ENCODE measurements at places on chromosomes 12 and 14. TPM values are rescaled to one million over a fixed set of nuclear protein-coding genes. Genes with fewer than 3 reads are reported as not detected.

BCL2L14 gene
- total RNA-seq, result not detected

ARHGEF25 gene
- 119 TPM for total RNA-seq

FBRSL1 gene
- 14.7 TPM for total RNA-seq

OR11H12 gene
- not detected for total RNA-seq

PPP4R4 gene
- 0.66 TPM for total RNA-seq

SIX1 gene
- total RNA-seq, result 0.71 TPM

FOXA1 gene
- not detected for total RNA-seq

SRRM4 gene
- total RNA-seq, result not detected

DNA sequence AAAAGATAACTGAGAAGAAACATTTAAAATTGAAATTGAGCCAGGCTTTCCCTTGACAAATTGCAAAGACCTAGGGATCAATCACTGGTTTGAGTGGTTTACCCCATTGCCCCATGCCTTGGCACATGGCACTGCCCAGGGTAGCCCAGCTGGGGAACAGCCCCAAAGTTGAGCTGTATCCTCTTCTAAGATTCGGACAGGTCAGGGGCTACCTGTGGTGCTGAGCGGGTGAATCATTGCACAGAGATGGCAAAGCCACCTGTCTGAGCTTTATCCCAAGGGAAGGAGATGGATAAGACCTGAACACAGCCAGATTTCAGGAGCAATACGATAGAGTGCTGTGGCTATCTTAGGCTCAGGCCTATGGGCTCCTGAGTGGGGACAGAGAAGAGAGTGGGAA is 7.0 kb downstream of the IFI27L2 start:
- no peaks in the 10 kb centered on the region for H3K4me1 ChIP-seq
- H3K36me3 ChIP-seq, result no peaks in the 10 kb centered on the region
- no peaks in the 10 kb centered on the region for H3K27me3 ChIP-seq
- peak; percentile 8 for DNase-seq
- H3K27ac ChIP-seq, result no peak overlapping the region

DNA sequence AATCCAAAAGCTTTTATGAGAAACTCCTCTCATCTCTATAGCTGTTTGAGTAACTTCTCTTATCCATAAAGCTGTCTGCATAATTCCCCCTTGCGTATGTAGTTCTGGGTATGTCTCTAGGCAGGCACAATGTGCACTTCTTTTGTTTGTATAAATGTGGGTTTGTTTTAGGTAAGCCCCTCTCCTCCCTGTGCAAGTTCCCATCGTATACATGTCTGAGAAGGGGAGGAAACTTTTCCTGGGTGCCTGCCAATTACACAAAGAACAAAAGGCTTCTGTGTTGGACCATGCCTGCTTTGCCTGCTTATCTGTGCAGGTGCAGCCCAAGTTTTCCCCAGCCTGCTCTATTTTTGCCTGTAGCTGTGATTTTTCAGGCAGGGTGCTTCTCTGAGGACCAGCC is 96.7 kb downstream of the CCER1 start:
- H3K4me1 ChIP-seq, result peaks cover 21% of the 10 kb centered on the region
- peak overlapping the region; percentile 47 for H3K27ac ChIP-seq
- no peaks in the 10 kb centered on the region for H3K27me3 ChIP-seq
- H3K4me3 ChIP-seq, result no peak overlapping the region
- H3K36me3 ChIP-seq, result no peaks in the 10 kb centered on the region
- DNase-seq, result no peak

- peaks cover 31% of the 10 kb centered on the region for H3K4me1 ChIP-seq
- peak overlapping the region; percentile 84 for H3K27ac ChIP-seq
- no peaks in the 10 kb centered on the region for H3K36me3 ChIP-seq
- H3K4me3 ChIP-seq, result no peak overlapping the region
These were observed 134.6 kb downstream of the CACNA1C start for GRCh38 chr12:2187195-2187945.

- H3K27me3 ChIP-seq, result no peaks in the 10 kb centered on the region
- no peak for DNase-seq
- H3K27ac ChIP-seq, result no peak overlapping the region
- H3K4me1 ChIP-seq, result peaks cover 8% of the 10 kb centered on the region
These were observed 50.7 kb downstream of the PRIMA1 start for GRCh38 chr14:93737634-93738033.

GRCh38 chr12:126547905-126548304 is 1482.7 kb downstream of the AACS start:
- no peak overlapping the region for H3K4me3 ChIP-seq
- no peaks in the 10 kb centered on the region for H3K27me3 ChIP-seq

GRCh38 chr14:90562652-90563051 is 165.8 kb downstream of the CALM1 start:
- H3K27me3 ChIP-seq, result no peaks in the 10 kb centered on the region
- no peak for DNase-seq
- peaks cover 13% of the 10 kb centered on the region for H3K4me1 ChIP-seq
- peaks cover 13% of the 10 kb centered on the region for H3K36me3 ChIP-seq
- H3K27ac ChIP-seq, result no peak overlapping the region
- no peak overlapping the region for H3K4me3 ChIP-seq

DNA sequence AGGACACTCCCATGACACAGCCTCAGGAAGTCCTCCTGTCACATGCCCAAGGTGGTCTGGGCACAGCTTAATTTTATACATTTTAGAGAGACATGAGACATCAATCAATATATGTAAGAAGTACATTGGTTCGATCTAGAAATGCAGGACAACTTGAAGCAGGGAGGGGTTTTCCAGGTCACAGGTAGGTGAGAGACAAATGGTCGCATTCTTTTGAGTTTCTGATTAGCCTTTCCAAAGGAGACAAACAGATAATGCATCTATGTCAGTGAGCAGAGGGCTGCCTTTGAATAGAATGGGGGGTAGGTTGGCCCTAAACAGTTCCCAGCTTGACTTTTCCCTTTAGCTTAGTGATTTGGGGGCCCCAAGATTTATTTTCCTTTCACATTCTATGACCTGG is 2.5 kb downstream of the HSPB8 start:
- H3K4me1 ChIP-seq, result peaks cover 39% of the 10 kb centered on the region
- no peaks in the 10 kb centered on the region for H3K27me3 ChIP-seq
- H3K36me3 ChIP-seq, result no peaks in the 10 kb centered on the region
- peak overlapping the region; percentile 58 for H3K4me3 ChIP-seq

- H3K27ac ChIP-seq, result no peak overlapping the region
- peaks cover 38% of the 10 kb centered on the region for H3K4me1 ChIP-seq
- no peaks in the 10 kb centered on the region for H3K36me3 ChIP-seq
- no peak overlapping the region for H3K4me3 ChIP-seq
- no peak for DNase-seq
These were observed 72.3 kb downstream of the SRGAP1 start for GRCh38 chr12:63916561-63917476.

GRCh38 chr14:100988011-100988410 is 84.5 kb upstream of the RTL1 start:
- no peak overlapping the region for H3K4me3 ChIP-seq
- no peak for DNase-seq
- no peaks in the 10 kb centered on the region for H3K36me3 ChIP-seq
- H3K27ac ChIP-seq, result no peak overlapping the region
- H3K27me3 ChIP-seq, result no peaks in the 10 kb centered on the region

GRCh38 chr14:53539489-53540126 is 386.5 kb upstream of the DDHD1 start:
- H3K36me3 ChIP-seq, result no peaks in the 10 kb centered on the region
- peak overlapping the region; percentile 55 for H3K27ac ChIP-seq
- H3K4me3 ChIP-seq, result no peak overlapping the region
- H3K27me3 ChIP-seq, result no peaks in the 10 kb centered on the region
- no peaks in the 10 kb centered on the region for H3K4me1 ChIP-seq
- DNase-seq, result peak; percentile 89

DNA sequence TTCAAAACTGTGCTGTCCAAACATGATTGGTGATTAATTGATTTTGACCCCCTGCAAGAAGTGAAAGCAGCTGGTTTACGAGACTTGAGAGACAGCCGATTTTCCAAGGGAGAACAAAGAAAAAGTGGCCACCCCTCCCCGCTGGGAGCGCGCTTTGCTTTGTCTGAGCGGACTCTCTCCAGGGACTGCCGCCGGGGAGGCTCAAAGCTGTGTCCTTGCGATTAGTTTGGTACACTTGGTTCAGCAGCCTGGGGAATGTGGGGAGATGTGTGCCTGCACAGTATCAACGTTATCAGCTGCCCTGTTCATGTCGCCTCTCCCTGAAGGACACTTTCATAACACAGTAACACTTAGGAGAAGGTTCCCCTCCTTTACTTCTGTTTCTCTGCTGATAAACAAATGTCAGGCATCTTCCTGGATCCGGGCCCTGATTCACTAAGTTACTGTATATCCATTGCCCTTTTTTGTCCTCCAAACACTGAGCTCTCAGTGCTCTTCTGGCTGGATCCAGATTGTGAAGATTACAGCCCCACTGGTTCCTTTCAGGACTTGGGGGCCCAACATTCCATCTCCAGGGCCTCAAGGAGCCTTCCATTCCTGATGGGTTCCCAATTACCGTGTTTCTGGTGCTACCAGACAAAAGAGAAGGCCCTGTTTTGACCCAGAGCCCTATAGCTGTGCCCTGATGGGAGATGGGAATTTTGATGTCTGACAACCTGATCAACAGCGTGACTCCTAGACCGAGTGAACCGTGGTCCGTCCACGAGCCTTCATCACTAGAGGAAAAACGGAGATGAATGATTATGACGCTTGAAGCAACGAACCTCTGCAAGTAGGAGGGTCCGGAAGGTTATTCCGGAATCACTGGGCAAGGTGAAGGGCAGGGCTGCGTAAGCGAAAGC is 31.7 kb upstream of the TUBA1C start:
- H3K4me3 ChIP-seq, result peak overlapping the region; percentile 54
- peak; percentile 80 for DNase-seq
- H3K4me1 ChIP-seq, result peaks cover 27% of the 10 kb centered on the region
- no peaks in the 10 kb centered on the region for H3K27me3 ChIP-seq
- no peaks in the 10 kb centered on the region for H3K36me3 ChIP-seq

- H3K36me3 ChIP-seq, result no peaks in the 10 kb centered on the region
- H3K27ac ChIP-seq, result peak overlapping the region; percentile 43
- H3K4me3 ChIP-seq, result no peak overlapping the region
- peak; percentile 93 for DNase-seq
These were observed 343.2 kb downstream of the PDZRN4 start for GRCh38 chr12:41531147-41531829.

DNA sequence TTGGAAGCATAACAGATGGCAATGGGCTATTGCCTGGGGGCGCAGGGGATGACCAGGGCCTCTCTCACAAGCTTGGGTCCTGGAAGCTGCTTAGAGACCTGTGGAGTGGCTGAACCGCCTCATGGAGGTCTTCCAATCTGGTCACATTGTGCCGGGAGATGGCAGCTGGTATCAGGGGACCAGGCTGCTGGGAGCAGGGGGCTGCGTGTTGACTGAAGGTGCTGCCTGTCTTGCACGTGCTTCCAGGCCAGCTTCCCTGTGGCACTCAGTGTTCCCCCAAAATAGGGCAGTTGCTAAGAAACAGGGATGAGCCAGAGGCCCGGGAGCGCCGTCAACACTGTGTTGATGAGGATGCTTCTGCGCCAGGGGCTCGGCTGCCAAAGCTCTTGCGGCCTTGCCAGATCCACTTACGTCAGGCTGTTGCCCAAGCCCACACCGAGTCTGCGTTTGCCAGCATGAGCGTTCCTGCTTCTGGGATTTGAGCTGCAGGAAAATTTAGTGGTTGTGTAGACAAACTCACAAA is 39.8 kb downstream of the ELK3 start:
- H3K36me3 ChIP-seq, result no peaks in the 10 kb centered on the region
- H3K27ac ChIP-seq, result peak overlapping the region; percentile 96
- DNase-seq, result peak; percentile 99
- no peaks in the 10 kb centered on the region for H3K27me3 ChIP-seq

GRCh38 chr12:89414322-89414721 is 62.0 kb upstream of the DUSP6 start:
- H3K4me1 ChIP-seq, result no peaks in the 10 kb centered on the region
- H3K4me3 ChIP-seq, result no peak overlapping the region
- H3K27ac ChIP-seq, result no peak overlapping the region

GRCh38 chr12:51924551-51925319 is 17.4 kb downstream of the ACVRL1 start:
- H3K36me3 ChIP-seq, result no peaks in the 10 kb centered on the region
- no peak overlapping the region for H3K4me3 ChIP-seq
- DNase-seq, result no peak
- no peaks in the 10 kb centered on the region for H3K27me3 ChIP-seq
- no peak overlapping the region for H3K27ac ChIP-seq
- no peaks in the 10 kb centered on the region for H3K4me1 ChIP-seq

DNA sequence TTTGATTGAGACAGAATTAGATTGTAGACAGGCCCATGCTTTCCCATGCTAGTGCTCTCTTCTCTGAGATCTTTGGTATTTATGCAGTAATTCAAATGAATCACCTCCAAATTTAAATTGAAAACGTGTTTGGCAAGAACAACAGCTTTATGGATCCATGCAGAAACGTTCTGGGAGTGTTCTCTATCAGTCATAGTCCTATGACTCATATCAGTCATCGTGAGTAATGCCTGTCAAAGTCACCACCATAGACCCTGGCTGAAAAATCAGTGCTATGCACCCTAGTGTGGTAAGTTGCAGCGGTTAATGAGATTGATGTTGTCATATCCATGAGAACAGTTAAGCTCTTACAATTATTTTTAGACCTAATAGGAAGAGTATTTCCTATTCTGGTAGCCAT is 90.1 kb upstream of the FOXG1 start:
- H3K4me3 ChIP-seq, result no peak overlapping the region
- no peak for DNase-seq
- no peaks in the 10 kb centered on the region for H3K27me3 ChIP-seq
- H3K27ac ChIP-seq, result no peak overlapping the region
- no peaks in the 10 kb centered on the region for H3K4me1 ChIP-seq
- H3K36me3 ChIP-seq, result no peaks in the 10 kb centered on the region

DNA sequence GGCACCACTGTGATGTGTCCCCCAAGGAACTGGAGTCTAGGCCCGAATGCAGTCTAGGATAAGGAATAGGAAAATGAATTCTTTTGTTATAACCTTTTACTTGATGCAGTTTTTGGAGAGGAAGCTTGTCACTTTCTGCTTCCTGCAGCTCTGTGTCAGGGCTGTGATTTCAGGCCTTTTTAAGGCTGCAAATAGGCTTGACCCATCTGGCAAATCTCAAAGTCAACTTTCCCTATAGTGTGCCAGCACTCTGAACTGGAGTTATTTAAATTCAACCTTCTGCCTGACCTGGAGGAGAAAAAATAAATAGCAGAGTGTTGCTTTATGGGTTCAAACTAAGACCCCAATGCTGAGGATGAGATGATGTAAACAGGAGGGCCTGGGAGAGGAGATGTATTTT is 51.8 kb upstream of the CEP83 start:
- DNase-seq, result no peak
- no peak overlapping the region for H3K27ac ChIP-seq
- H3K4me3 ChIP-seq, result no peak overlapping the region
- H3K27me3 ChIP-seq, result no peaks in the 10 kb centered on the region
- H3K4me1 ChIP-seq, result peaks cover 13% of the 10 kb centered on the region
- no peaks in the 10 kb centered on the region for H3K36me3 ChIP-seq

- peaks cover 21% of the 10 kb centered on the region for H3K4me1 ChIP-seq
- H3K4me3 ChIP-seq, result no peak overlapping the region
- no peak overlapping the region for H3K27ac ChIP-seq
- no peaks in the 10 kb centered on the region for H3K36me3 ChIP-seq
- no peaks in the 10 kb centered on the region for H3K27me3 ChIP-seq
These were observed 177.5 kb downstream of the ADGRD1 start for GRCh38 chr12:131131077-131131807.

GRCh38 chr12:1362143-1362662 is 232.2 kb downstream of the FBXL14 start:
- DNase-seq, result no peak
- H3K4me1 ChIP-seq, result peaks cover 7% of the 10 kb centered on the region
- no peak overlapping the region for H3K27ac ChIP-seq
- H3K36me3 ChIP-seq, result no peaks in the 10 kb centered on the region
- H3K27me3 ChIP-seq, result no peaks in the 10 kb centered on the region
